ENCODE measurements at places on chromosomes 3 and 15.
A peak's percentile ranks its signal among the peaks of the same experiment; 100 is the strongest.

- DNase-seq: peak; percentile 92
Observed at GRCh38 chr3:143158014-143158988, 38.7 kb downstream of the CHST2 start.

- no peak for DNase-seq
Observed at GRCh38 chr3:97689111-97689510, 75.4 kb upstream of the ARL6 start.

DNA sequence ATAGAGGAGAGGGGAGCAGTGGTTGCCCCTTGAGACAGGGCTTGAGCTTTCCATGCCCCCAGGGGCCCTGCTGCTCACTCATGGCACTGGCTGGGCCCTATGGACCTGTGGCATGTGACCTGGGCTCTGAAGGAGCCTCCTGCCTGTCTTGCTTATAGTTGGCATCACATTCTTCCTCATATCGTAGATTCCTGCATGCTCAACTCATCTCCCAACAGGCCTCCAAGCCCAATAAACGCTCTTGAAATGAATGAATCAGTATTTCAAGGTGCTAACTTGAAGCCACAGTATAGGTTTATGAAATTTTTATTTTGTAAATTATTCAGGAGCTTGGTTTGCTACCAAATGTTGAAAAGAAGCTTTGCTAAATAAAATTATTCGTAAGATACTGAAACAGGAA is 93.3 kb upstream of the SLC7A14 start:
- no peak for DNase-seq

DNA sequence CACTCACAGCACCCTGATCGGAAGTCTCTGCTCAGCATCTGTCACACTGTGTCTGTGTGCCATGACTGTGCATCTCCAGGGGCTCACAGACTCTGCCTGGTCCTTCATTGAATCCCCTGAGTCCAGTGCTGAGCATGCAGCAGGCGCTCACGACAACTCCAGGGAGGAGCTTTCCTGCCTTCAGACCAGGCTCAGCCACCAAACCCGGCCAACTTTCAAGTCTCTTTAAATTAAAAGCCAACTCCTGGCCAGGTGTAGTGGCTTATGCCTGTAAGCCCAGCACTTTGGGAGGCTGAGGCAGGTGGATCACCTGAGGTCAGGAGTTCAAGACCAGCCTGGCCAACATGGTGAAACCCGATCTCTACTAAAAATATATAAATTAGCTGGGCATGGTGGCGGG is 24.2 kb downstream of the GRAMD2A start:
- no peak for DNase-seq

GRCh38 chr3:182969277-182969676 is 11.1 kb downstream of the DCUN1D1 start:
- peak; percentile 60 for DNase-seq

DNA sequence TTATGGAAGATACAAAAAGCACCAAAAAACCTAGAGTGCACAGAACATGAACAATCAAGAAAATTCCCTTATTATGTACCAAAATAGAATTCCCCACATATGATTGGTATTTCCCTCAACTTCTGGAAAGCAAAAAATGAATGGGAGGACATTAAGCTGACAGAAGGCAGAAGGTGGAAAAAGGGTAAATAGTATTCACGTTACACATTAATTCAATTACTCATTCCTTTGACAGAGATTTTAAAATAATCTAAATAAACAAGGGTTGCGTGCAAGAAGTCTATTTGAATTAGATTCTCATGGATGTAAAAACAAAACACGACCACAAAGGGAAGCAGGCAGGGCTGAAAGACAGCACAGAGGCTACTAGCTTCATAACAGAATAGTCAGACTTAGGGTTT is 260.5 kb upstream of the ZPLD1 start:
- DNase-seq: peak; percentile 86

GRCh38 chr3:85652360-85652759 is 693.6 kb downstream of the CADM2 start:
- no peak for DNase-seq

DNA sequence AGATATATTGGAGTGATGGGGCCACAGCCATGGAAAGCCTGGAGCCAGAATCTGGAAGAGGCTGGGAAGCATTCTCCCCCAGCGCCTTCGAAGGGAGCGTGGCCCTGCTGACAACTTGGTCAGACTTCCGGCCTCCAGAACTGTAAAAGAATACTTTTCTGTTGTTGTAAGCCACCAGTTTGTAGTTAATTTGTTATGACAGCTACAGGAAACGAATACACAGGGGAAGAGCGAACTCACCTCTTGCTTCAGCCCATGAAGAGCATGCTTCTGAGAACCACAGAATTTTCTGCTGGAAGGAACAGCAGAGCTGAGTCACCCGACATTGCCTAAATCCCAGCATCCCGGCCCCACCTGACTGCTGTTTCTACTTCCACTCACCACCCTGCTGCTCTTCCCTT is 501.7 kb downstream of the SHQ1 start:
- DNase-seq: peak; percentile 94

DNA sequence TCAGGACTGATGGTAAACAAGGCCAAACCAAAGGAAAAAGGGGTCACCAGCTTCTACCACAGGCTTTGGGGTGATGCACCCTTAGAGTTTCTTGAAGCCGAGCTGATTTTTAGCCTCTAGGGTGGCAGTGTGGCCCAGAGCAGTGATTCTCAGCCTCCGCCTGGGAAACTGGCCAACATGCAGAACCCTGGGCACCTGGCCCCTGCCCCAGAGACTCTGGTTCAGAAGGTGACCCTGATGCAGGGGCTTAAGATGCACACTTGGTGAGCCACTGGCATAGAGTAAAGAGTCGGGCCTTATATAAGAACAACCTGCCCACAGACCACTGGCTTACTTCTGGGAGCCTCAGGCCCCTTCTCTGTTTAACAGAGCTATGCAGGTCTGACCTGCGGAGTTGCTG is 44.5 kb downstream of the SYNM start:
- DNase-seq: no peak

- no peak for DNase-seq
Observed at GRCh38 chr3:15858547-15859506, 61.0 kb upstream of the ANKRD28 start.

DNA sequence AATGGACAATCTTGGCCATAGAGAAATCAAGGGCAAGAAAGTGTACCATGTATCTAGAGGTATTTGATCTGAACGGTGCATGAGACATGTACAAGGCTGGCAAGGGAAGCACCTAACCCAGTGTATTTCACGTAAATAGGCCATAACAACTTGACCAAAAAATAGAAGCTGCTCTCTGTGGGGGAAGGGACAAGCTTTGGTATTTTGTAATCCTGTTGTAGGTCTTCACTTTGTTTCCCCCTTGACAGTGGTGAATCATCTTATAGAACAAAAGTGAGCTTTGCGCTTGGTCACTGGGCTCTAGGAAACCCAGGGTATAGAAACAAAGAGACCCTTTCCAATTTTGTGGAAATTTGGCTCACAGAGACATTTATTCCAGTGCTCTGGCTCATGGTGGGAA is 21.0 kb downstream of the LARS2 start:
- DNase-seq: no peak

- no peak for DNase-seq
Observed at GRCh38 chr3:173249457-173249856, 108.4 kb upstream of the SPATA16 start.

DNA sequence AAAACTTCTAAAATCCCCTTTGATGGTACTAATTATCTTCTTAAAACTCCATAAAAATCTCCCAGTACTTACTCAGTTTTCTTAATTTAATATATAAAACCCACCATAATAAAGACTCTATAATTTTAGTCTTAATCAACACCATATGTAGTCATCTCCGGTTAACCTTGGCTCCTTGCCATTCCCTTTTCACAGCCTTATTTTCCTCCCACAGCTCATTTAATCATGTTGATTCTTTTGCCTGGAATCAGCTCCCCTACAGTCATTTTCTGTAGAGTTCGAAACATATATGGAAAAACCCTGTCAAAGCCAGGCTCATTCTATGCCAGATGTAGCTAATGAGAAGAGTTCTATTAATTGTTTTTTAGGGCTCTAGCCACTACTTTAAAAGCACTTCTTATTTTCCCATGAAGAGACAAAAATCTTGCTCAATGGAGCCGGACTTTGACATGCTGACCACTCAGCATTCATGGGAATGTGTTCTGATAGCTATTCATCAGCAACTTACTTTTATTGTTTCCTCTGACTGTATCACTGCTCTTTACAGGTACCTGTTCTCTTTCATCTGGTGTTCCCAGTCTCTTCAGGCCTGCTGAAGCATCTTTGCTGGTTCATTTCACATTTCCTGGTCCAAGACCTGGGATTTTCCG is 573.4 kb downstream of the NAALADL2 start:
- DNase-seq: no peak

- no peak for DNase-seq
Observed at GRCh38 chr3:36814066-36814717, 49.8 kb upstream of the DCLK3 start.

DNA sequence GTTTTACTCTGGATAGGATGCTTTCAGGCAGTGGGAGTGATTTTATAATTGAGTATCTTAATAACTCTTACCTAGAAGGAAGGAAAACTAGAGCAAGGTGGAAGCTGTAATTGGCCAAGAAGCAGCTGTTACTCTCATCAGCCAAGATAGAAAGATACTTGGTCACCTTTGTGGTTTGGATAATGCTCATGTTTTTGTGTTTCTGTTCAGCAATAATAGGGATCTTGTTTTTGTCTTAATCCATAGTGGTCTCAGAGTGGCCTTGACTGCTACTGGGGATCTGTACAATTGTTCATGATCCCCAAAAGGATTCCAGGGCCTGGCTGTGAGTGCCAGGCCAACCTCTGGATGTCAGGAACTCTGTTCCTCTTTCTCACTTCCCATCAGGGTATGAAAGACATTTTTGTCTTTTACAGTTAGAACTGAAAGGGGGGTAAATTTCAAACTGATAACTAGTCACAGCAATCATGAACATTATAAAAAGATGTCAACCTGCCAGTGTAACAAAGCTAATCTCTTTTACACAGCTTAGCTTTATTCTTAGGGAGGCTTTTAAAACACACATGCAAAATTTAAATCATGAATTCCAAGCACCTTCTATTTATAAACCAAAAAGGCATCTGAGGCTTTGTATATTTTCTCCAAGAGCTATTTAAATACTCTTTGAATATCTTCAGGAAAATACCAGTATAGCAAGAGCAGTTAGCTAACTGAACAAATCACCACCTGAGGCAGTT is 6.0 kb downstream of the UBL7 start:
- DNase-seq: no peak

DNA sequence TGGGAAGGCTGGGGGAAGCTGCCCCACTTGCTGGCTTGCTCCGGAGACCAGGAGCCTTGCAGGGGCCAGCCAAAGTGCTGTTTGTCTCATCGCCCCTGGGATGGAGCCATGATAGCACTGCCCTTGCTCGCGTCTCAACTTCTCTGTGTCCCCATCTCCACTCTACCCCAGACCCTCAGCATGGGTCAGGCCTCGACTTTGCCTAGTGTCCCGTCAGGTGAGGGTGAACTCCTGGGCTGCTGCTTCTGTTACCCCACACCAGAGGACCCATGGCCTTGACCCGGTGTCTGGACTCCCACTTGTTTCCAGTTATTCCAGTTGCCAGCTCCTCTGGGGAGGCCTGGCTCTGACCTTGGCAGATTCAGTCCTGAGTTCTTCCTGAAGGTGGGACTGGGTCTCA is 36.5 kb upstream of the DUSP7 start:
- DNase-seq: no peak

Data from LHCN-M2 (cell line).